Breast epithelium (tissue), 4 donors: ENCODE measurements at places on chromosomes 16 and 17. TPM values are rescaled to one million over a fixed set of nuclear protein-coding genes. Genes with fewer than 3 reads are reported as not detected.

Gene RND2
- total RNA-seq = 0.16 TPM

Gene SPG7
- 104 TPM for total RNA-seq

Gene SPPL2C
- total RNA-seq = not detected

Gene BMERB1
- 77.8 TPM for total RNA-seq

Gene PRPSAP2
- 23.3 TPM for total RNA-seq

Gene VASN
- total RNA-seq = 28.5 TPM

Gene PABPN1L
- not detected for total RNA-seq

Gene CASKIN1
- total RNA-seq = 0.33 TPM

Gene HID1
- 37.3 TPM for total RNA-seq

Gene ALOX12
- not detected for total RNA-seq

Gene SPEM3
- not detected for total RNA-seq

Gene MYH3
- 0.80 TPM for total RNA-seq

Gene DCUN1D3
- 22.7 TPM for total RNA-seq

Gene CACNG3
- total RNA-seq = not detected

Gene KRT34
- total RNA-seq = not detected

Gene SETD1A
- 5.6 TPM for total RNA-seq

Gene TNFSF13
- total RNA-seq = 36.7 TPM

Gene ARL5C
- not detected for total RNA-seq

Gene PLA2G10
- not detected for total RNA-seq

Gene B4GALNT2
- 0.15 TPM for total RNA-seq

Gene HELZ
- 79.8 TPM for total RNA-seq

Gene SAMD14
- total RNA-seq = 0.16 TPM
